Activated naive CD4-positive, alpha-beta T cell treated with anti-CD3 and anti-CD28 coated beads for 36 hours (primary cell): ENCODE measurements at places on chromosomes 2 and 18.

- no peak for DNase-seq
Observed at GRCh38 chr2:106596844-106597243, 109.7 kb downstream of the CD8B2 start.

GRCh38 chr2:16643099-16643498 is 22.5 kb downstream of the CYRIA start:
- DNase-seq: no peak

DNA sequence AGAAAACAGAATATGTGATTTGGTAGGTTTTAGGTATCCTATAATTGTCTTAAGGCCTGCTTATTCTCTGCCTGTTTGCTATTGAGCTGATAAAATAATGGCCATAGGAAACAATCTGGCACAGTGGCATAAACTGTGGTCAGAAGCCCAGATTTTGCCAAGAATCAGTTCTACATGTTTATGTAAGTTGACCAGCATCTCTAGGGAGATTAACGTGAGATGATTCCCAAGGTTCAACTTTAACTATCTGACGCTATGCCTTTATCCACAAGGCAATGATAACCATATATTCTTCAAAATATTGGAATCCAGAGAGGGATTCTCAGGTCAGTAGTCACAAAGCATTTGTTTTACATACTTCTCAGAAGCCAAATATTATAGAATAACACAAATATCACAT is 25.6 kb downstream of the AP1S3 start:
- no peak for DNase-seq

DNA sequence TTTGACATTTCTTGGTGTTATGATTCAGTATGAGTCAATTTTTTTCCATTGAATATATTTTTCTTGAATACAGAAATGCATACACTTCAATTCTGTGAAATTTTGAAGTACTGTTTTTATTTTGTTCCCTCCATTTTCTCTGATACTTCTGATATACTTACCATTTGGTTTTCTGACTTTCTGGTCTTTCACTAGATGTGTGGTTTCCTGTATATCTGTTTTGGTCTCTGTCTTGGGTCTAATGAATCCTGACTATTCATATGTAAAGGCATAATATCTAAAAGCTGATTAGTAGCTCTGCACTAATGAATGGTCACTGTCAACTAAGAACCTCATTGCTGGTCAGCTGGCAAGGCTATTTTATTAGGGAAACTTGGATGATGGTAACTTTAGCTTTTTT is 345.6 kb downstream of the GRB14 start:
- DNase-seq: no peak
